ENCODE measurements at places on chromosomes 16 and 17. TPM values are rescaled to one million over a fixed set of nuclear protein-coding genes. Genes with fewer than 3 reads are reported as not detected.
A peak's percentile ranks its signal among the peaks of the same experiment; 100 is the strongest.

The KRT39 gene
- polyA plus RNA-seq: 2.3 TPM

The ITGB4 gene
- 16.0 TPM for polyA plus RNA-seq

DNA sequence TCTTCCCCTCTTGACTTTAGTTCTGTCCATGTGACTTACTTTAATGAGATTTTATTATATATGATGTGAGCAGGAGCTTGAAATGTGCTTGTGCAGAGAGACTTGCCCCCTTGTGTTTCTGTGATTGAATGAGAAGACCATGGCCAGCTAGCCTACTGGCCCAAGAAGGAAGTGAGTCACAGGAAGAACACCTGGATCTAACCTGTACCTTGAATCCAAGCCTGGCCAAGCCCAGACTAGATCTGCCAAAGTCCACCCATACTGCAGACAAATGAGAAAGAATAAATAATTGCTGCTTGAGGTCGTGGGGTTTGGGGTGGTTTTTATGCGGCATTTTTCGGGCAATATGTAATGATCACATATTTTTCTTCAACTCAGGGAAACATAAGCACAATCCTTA, 9.6 kb downstream of the ABCA10 start:
- DNase-seq: no peak

GRCh38 chr17:79655672-79656290, 44.9 kb upstream of the RBFOX3 start:
- DNase-seq: no peak

- DNase-seq: peak; percentile 77
Measured at GRCh38 chr17:76868176-76868668, at the start of gene MGAT5B. Gene MGAT5B (plus strand): TSS chr17:76868404. CDS start chr17:76869030, 626 bp downstream.

DNA sequence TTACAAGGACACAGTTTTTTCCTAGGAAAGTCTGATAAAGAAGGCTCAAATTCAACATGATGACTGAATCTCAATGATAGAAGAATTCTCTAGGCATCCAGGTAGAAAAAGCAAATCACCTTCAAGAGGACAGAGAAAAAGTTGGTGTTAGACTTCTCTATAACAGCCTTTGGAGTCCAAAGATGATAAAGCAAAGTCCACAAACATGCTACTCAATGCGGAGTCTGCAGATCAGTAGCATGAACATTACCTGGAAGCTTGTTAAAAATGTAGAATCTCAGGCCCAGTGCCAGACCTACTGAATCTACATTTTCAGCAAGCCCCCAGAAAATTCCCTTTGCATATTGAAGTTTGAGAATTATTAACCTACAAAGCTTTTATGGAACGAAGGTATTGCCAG, 41.4 kb upstream of the MAP2K6 start:
- no peak for DNase-seq

- no peak for DNase-seq
Measured at GRCh38 chr17:41772218-41772585, 14.3 kb downstream of the JUP start.

- no peak for DNase-seq
Measured at GRCh38 chr16:69108064-69108904, 2.8 kb downstream of the HAS3 start.
